SK-N-MC (cell line): ENCODE measurements at places on chromosomes 1 and 21.
A peak's percentile ranks its signal among the peaks of the same experiment; 100 is the strongest.

- DNase-seq, result no peak
These were observed 24.7 kb downstream of the HSF2BP start for GRCh38 chr21:43634618-43635017.

DNA sequence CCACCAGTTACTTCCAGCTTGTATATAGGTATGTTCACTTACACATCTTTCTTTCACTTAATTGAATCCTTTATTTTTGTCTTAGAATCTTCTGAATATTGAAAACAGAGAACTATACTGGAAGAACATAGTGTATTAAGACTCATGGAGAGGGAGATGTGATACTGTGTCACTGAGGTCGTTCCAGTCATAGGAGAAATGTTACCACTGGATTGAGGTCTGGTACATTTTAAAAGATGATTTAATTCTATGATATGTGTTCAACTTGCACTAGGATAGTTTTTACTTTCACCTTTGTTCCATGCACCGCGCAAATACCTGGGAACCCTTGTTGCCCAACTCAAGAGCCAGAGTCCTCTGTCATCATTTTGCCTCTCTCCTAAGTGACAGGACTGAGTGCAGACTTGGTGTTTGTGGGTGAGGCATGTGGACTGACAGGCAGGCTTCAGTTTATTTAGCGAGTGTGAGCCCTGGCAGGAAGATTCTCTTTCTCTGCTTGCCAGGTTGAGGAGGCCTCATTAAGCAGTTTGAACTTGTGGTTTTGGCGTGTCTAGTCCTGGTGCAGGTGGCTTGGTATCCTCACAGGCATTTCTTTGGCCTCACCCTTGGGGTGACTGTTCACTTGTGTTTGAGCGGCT is 63.7 kb downstream of the DYRK1A start:
- DNase-seq, result no peak

GRCh38 chr1:64921771-64922170 is 44.6 kb downstream of the JAK1 start:
- no peak for DNase-seq

DNA sequence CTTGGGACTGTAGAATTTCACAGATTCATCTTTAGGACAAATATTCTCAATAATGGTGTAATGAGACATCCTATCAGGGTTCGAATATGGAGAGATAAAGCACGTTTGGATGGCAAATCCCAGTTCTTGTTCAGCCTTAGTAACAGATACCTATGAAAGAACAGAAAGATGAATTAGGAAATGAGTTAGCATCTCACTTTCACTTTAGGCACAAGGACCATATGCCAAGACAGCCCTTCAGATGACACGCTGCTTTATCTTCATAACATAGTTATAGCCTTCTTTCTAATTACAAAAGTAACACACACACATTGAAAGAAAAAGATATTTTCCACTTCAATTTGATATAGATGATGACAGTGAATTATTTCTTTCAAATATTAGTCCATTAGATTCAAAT is 173.6 kb downstream of the TGFBR3 start:
- no peak for DNase-seq

DNA sequence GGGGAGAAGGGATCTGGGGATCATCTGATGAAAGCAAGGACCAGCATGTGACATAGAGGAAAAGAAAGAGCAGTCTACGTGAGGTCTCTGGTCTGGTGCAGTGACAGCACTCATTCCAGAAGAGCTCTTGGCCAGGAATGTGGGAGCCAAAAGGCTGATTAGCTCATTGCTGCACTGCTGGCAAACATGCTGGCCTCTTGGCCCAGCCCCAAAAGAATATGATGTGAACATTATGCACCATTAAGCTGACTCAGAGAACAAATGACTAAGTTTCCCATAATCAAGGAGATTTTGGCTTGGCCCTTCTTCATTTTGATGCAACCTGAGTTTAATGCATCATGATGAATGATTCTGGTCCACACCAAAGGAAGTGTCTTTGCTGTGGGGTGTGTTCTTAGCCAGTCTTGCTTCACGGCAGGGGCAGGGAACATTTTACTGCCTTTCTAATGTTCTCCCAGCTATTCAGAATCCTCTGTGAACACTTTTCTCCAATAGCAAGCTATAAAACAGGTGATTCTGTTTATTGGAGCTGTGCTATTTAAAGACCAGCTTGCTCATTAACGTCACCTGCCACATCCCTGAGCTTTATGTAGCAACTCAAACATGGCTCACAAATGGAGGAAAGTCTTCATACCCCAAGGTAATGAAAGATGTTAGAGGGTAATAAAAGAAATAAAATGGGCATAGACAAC is 55.1 kb downstream of the PCBP3 start:
- DNase-seq, result no peak

DNA sequence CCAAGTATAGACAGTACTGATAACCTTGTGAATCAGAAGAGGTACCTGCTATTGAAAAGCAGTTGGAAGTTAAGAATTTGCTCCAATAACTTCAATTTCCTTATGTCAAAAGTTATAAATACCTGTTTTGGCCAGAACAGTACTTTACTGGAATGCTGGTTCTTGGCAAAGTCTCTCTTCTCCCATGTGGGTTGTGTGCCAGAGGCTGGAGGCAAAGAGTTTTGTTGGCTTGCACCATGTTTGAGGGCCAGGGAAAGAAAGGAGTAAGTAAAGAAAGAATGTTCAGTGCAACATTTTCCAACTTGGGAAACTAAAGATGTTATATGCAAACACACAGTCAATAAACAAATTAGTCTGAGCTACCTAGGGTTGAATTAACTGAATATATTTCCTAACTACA is 67.0 kb upstream of the DYNLT5 start:
- DNase-seq, result no peak

DNA sequence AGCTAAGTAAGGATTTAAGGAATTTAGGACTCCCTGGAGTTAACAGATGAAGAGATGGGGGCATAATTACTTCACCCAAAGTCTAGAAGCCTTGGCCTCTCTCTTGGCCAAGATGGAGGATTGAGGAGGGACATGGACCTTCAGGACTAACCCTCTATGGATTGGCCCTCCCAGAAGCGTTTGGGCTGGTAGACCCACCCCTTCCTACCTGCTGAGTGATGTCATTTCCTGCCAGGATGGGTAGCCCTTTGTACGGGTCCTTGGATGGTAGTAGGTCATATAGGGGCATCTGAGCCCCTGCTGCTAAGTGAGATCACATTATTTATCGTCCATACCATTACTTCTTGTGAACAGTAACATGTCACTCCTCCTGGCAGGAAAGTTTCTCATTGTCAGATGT is 17.7 kb downstream of the LURAP1 start:
- no peak for DNase-seq

GRCh38 chr1:229437443-229437842 is 3.5 kb upstream of the ACTA1 start:
- no peak for DNase-seq

DNA sequence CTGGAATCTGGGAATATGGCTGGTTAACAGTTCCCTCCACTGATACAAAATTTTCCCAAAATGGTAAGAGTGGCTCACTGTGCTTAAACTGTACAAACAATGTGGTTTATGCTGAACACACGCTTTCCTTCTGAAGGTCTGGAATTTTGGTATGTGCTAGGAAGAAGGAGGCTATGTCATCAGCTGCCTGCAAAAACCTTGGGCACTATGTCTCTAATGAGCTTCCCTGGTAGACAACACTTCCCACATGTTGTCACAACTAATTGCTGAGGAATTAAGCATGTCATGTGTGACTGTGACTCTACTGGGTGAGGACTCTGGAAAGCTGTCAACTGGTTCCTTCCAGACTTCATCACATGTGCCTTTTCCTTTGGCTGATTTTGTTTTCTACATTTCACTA is 29.2 kb downstream of the IPP start:
- DNase-seq, result no peak

DNA sequence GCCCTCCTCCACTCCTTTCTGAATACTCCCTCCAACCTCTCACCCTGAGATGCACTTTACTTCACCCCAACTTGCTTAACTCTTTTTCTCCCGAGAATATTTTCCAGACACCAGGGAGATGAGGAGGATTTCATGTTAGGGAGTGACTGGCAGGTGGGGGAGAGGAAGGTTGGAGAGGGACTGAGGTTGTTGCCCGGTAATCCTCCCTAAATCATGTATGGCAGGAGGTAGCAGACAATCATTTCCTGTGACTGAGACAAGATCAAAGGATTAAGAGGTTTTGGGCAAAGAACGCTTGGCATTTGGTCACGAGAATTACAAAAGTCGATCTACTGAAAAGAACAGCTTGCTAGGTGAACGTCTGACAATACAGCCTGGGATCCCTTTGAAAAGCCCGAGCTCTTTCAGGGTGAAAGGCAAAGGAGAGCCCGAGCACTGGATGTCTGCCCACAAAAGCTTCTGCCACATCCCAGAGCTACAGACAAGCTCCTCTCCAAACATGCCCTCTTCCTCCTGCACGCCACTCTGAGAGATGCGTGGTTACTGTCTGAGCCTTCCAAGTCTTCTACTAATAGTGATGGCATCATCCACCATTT is 154.1 kb downstream of the DAB1 start:
- DNase-seq, result no peak

- DNase-seq, result no peak
These were observed 31.4 kb upstream of the OLIG2 start for GRCh38 chr21:32994305-32994704.

GRCh38 chr1:55706397-55706796 is 491.2 kb upstream of the USP24 start:
- DNase-seq, result no peak

DNA sequence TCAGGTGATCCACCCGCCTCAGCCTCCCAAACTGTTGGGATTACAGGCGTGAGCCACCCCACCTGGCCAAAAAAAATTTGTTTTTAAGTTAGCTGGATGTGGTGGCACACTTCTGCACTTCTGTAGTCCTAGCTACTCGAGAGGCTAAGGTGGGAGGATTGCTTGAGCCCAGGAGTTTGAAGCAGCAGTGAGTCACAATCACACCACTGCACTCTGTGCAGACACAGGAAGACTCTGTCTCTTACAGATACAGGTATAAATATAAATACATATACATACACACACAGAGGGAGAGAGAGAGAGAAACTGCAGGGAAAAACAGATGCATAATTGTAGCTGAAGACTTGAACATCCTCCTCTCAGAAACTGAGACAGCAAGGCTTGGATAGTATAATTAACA is 34.8 kb upstream of the EPS15 start:
- DNase-seq, result no peak

DNA sequence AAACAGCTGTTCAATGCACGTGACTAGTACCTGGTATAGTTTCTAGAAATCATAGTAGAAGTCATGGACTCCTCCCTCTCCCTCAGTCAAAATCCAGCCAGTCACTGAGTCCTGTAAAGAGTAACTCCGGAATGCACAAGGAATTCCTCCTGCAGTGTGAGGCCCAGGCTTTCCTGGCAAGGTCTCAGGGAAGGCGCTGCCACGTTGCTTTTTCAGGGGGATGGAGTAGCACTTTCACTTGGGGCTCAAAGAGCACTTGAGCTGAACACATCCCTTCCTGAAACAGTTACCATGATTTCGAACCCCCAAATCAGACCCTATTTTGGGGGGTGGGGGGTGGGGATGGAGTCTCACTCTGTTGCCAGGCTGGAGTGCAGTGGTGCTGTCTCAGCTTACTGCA is 26.4 kb upstream of the LRRC8D start:
- DNase-seq, result no peak

DNA sequence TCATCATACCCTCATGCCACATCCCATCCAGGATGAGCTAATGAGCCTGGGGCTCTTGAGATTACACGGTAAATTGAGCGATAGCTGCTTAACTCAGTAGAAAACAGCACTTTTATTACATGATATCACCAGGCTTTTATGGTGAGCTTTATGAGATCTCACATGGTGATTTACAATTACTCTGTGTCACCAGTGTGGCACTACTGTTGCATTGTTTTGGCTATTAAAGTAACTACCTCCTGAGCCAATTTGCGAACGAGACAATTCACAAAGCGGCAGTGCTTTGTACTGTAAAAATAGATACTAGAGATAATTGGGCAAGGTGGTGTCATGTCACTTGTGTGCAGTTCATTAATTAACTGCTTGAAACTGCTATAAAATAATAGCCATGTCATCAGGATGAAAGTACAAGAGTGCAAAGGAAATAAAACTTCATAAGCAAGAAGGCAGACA is 767.7 kb upstream of the ADGRL2 start:
- peak; percentile 12 for DNase-seq

GRCh38 chr21:33441489-33442477 is 38.0 kb downstream of the TMEM50B start:
- DNase-seq, result no peak

- DNase-seq, result no peak
These were observed 429 bp downstream of the SRRM1 start for GRCh38 chr1:24643363-24644099.

DNA sequence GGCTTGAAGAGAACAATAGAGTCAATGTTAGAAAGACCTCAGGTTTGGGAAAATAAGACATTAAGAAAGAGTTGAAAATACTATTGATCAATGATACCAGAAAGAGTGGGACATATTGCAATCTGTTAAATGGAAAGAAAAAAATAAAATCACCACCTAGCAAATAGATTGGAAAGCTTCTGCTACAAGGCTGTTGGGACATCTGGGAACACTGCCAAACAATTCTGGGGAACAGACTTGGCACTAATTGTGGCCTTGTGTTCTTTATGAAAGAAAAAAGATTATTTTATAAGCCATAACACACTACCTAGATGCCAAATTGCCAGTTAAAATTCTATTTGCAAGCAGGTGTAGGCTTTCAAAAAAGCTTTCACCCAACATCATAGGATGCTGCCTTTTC is 137.8 kb downstream of the TSEN15 start:
- DNase-seq, result peak; percentile 20

DNA sequence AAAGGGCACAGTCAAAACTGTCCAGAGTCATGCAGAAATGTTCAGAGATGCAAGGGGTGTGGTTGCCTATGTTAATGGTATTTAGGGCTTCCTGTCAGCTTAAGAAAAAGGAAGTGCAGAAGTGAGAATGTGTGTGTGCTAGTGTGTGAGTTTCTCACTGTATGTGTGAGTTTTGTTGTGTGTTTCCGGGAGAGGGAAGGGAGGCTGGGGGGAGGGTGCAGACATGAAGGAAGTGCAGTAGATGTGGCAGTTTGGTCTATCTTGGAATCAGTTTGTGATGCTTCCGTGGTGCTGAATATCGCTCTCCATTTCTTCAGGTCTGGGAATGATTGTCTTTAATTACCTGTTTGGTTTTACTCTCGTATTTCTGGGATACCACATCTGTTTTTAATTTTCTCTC is 16.5 kb upstream of the ATP6V1G3 start:
- DNase-seq, result no peak

- DNase-seq, result no peak
These were observed 10.9 kb upstream of the GOLT1A start for GRCh38 chr1:204224655-204225054.

DNA sequence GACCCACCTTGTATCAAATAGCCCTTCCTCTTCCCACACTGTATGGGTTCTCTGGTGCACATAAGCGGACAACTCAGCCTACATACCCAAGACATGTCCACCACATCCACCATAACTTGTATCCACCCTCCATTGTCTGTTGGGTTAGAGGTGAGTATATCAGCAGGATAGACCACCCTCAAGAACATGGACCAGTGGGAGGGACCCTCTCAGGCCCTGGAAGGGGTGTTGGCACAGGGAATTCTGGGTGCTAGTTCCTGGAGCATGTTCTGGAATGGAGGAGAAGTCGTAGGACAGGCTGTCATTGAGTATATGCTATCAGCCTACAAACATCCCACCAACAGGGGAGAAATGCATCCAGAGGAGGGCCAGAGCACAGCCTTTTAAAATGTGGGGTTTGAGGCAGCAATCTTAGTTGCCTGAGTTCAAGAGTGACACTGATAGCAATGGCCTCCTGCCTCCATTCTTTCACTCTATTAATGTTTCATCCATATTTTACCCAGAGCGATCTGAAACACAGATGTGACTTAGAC is 7.5 kb downstream of the CD55 start:
- no peak for DNase-seq

- no peak for DNase-seq
These were observed 98.7 kb upstream of the USP24 start for GRCh38 chr1:55313903-55314302.
